ENCODE measurements at places on chromosomes 6 and 20. TPM values are rescaled to one million over a fixed set of nuclear protein-coding genes. Genes with fewer than 3 reads are reported as not detected.

The ERVFRD-1 gene
- not detected for total RNA-seq

The ZSWIM3 gene
- 3.6 TPM for total RNA-seq

The RREB1 gene
- total RNA-seq, result 30.7 TPM

The SLC17A2 gene
- total RNA-seq, result not detected

The BTNL2 gene
- total RNA-seq, result not detected

The SPDEF gene
- total RNA-seq, result 1.6 TPM

The EDEM2 gene
- 34.7 TPM for total RNA-seq

The PPP1R14C gene
- not detected for total RNA-seq

The PDE7B gene
- 0.03 TPM for total RNA-seq

The ID4 gene
- 0.10 TPM for total RNA-seq

The CCN6 gene
- 3.0 TPM for total RNA-seq

The TRERF1 gene
- 30.6 TPM for total RNA-seq

The GPX5 gene
- not detected for total RNA-seq

The TTBK1 gene
- total RNA-seq, result 0.10 TPM

DNA sequence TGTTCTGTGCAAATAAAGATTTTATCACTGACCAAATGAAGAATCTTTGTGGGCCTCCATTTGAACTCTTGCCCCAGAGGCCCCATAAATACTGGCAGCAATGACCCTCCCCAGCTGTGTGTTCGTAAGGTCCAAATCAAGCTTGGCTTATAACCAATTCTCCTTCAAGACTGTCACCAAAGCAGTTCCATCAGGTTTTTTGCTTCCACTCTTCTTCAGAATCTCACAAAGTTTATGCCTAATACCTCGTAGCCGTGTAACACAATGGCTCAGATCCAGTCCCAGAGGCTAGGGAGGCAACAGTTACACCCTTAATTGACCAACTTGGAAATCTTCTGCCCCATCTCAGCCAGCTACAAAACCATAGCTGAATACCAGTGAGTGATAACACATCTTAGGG is 120.5 kb downstream of the HIVEP2 start:
- DNase-seq, result no peak
- H3K4me1 ChIP-seq, result peaks cover 13% of the 10 kb centered on the region
- H3K4me3 ChIP-seq, result no peak overlapping the region
- H3K36me3 ChIP-seq, result no peaks in the 10 kb centered on the region
- H3K27ac ChIP-seq, result no peak overlapping the region

DNA sequence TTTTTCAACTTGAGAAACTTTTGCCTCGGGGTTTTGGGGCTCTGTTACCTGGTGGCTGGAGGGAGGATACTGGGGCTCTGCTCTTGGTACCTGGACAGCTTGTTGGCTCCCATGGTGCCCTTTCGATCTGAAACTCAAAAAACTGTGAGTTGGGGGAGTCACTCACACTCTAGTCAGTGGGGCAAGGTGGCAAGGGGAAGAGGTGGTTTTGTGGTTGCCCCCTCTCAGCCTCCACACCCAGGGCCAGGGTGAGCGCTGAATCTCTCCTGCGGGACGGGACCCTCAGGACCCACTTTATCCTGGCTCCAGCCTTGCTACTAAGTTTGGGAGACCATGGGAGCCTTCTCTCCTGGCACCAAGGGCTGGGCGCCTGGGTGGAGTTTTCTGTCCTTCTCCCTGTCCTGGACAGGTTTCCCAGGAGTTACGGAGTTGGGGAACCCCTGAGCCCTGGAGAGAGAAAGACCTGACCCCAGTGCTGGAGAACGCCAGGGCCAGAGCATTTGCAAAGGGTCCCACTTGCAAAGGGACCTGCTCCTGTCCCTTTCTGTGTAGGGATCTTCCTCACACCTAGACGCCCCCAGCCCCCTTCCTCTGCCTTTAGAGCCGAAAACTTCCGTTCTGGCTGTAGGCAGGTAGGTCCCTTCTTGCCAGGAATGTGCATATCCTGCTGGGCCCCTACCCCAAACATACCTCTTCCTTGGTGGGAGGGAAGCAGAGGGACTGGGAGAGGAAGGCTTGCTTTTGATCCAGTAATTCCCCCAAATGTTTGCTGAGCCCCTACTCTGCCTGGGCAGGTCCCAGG is 2.9 kb downstream of the FOXP4 start:
- no peak overlapping the region for H3K4me3 ChIP-seq
- no peak for DNase-seq
- no peaks in the 10 kb centered on the region for H3K4me1 ChIP-seq
- no peaks in the 10 kb centered on the region for H3K36me3 ChIP-seq

DNA sequence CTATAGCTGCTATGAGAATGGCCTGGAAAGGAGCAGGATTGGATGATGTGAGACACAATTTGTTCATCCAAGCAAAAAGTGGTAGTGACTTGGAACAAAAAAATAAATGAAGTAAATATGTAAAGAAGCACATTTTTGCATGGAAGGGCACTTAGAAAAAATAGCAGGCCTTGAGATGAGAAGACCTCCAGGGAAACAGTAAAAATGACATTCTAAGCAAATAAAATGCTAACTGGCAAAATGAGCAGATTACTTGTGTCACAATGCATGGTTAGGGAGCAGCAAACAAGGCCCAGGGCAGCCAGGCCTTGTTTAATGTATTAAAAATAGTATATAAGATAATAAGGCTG is 19.8 kb upstream of the COX7A2 start:
- H3K4me3 ChIP-seq, result no peak overlapping the region
- no peaks in the 10 kb centered on the region for H3K27me3 ChIP-seq
- no peak overlapping the region for H3K27ac ChIP-seq
- peaks cover 6% of the 10 kb centered on the region for H3K36me3 ChIP-seq

- peaks cover 21% of the 10 kb centered on the region for H3K36me3 ChIP-seq
- H3K27ac ChIP-seq, result no peak overlapping the region
- H3K27me3 ChIP-seq, result no peaks in the 10 kb centered on the region
- H3K4me3 ChIP-seq, result no peak overlapping the region
- H3K4me1 ChIP-seq, result no peaks in the 10 kb centered on the region
These were observed 59.8 kb downstream of the IGF2R start for GRCh38 chr6:160028487-160029275.

- no peaks in the 10 kb centered on the region for H3K4me1 ChIP-seq
- peaks cover 33% of the 10 kb centered on the region for H3K27me3 ChIP-seq
- H3K27ac ChIP-seq, result no peak overlapping the region
- no peak overlapping the region for H3K4me3 ChIP-seq
- H3K36me3 ChIP-seq, result no peaks in the 10 kb centered on the region
These were observed 79.0 kb downstream of the RNASET2 start for GRCh38 chr6:166877349-166877748.

- no peak overlapping the region for H3K4me3 ChIP-seq
- DNase-seq, result no peak
- H3K4me1 ChIP-seq, result no peaks in the 10 kb centered on the region
- no peaks in the 10 kb centered on the region for H3K36me3 ChIP-seq
- H3K27me3 ChIP-seq, result no peaks in the 10 kb centered on the region
These were observed 26.9 kb downstream of the NRN1 start for GRCh38 chr6:5979650-5980420.

GRCh38 chr6:121578216-121578615 is 142.8 kb downstream of the GJA1 start:
- H3K27ac ChIP-seq, result no peak overlapping the region
- no peaks in the 10 kb centered on the region for H3K36me3 ChIP-seq
- H3K4me3 ChIP-seq, result no peak overlapping the region
- DNase-seq, result no peak
- H3K27me3 ChIP-seq, result no peaks in the 10 kb centered on the region
- no peaks in the 10 kb centered on the region for H3K4me1 ChIP-seq

GRCh38 chr20:13934992-13935894 is 55.2 kb downstream of the SEL1L2 start:
- H3K36me3 ChIP-seq, result no peaks in the 10 kb centered on the region
- H3K4me1 ChIP-seq, result no peaks in the 10 kb centered on the region
- no peak overlapping the region for H3K4me3 ChIP-seq
- H3K27ac ChIP-seq, result no peak overlapping the region
- no peak for DNase-seq

- H3K27me3 ChIP-seq, result peaks cover 2% of the 10 kb centered on the region
- no peaks in the 10 kb centered on the region for H3K36me3 ChIP-seq
- H3K4me1 ChIP-seq, result no peaks in the 10 kb centered on the region
- H3K4me3 ChIP-seq, result no peak overlapping the region
- no peak for DNase-seq
- H3K27ac ChIP-seq, result no peak overlapping the region
These were observed 181.7 kb upstream of the ARID1B start for GRCh38 chr6:156595476-156595875.

DNA sequence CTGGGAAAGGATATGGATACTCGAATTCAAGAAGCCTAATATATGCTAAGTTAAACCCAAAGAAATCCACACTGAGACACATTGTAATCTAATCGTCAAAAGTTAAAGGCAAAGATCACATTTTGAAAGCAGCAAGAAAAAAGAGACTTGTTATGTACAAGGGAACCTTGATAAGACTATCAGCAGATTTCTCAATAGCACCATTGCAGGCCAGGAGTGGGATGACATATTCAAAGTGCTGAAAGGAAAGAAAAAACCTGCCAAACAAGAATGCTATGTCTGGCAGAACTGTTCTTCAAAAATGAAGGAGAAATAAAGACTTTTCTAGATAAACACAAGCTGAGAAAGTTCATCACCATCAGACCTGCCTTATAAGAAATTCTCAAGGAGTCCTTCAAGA is 75.2 kb downstream of the COL21A1 start:
- no peaks in the 10 kb centered on the region for H3K27me3 ChIP-seq
- H3K36me3 ChIP-seq, result no peaks in the 10 kb centered on the region
- H3K4me3 ChIP-seq, result no peak overlapping the region
- H3K4me1 ChIP-seq, result no peaks in the 10 kb centered on the region
- H3K27ac ChIP-seq, result no peak overlapping the region
- no peak for DNase-seq

DNA sequence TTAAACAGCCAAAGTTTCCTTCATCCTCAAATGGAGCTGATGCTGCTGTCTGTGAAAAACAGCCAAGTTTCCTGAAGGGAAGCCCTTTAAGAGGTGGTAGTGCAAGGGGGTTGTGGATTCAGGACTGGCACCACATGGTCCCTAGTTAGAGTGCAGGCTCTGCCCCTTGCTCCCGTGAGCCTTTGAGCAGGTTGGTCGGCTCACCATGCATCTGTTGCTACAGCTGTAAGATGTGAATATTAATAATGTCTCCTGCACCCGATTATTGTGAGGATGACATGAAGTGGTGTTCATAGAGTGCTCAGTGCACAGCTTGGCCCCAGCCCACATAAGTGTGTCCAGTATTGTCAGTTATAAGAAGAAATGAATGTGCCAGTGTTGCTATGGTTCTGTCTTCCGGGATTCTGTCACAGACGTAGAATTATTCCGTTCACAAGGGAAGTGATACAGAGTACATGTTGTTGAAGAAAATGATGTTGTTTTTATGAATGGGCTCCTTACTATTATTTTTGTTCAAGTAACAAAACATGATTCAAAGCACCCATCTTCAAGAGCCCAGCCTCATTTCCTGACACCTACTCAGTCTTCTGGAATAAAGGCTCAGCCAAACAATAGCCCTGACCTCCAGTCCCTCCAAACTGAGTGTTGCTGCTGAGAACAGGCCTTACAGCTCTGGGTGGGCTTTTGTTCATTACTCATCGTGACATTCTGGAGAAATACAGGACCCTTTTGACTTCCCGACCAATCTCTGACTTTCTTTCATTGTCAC is 2.9 kb upstream of the PKIG start:
- peaks cover 57% of the 10 kb centered on the region for H3K4me1 ChIP-seq
- no peak overlapping the region for H3K4me3 ChIP-seq
- no peaks in the 10 kb centered on the region for H3K27me3 ChIP-seq
- H3K36me3 ChIP-seq, result no peaks in the 10 kb centered on the region
- peak overlapping the region; percentile 57 for H3K27ac ChIP-seq

- H3K4me3 ChIP-seq, result no peak overlapping the region
- peaks cover 8% of the 10 kb centered on the region for H3K4me1 ChIP-seq
- H3K27me3 ChIP-seq, result no peaks in the 10 kb centered on the region
- 0 out of 2 replicates have a peak, but pooled peaks cover 5% of the 10 kb centered on the region for H3K36me3 ChIP-seq
These were observed 9.8 kb downstream of the SLC17A5 start for GRCh38 chr6:73644030-73644429.

DNA sequence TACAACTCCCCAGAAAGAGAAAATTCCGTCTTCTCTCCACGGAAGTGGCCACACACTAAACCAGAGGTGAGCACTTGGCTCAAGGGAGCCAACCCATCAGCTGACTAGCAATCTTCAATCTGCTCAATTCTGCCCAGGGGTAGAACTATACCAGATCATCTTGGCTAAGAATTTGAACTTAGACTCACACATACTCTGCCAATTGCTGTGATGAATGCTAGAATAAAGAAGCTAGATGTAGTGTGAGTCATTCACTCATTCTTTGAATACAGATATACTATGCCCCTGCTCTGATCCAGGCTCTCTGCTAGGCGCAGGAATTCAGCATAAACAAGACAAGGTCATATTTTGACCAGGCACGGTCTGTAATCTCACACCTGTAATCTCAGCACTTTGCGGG is 147.9 kb upstream of the SHLD1 start:
- H3K36me3 ChIP-seq, result no peaks in the 10 kb centered on the region
- no peak overlapping the region for H3K27ac ChIP-seq
- no peaks in the 10 kb centered on the region for H3K4me1 ChIP-seq
- DNase-seq, result no peak
- H3K27me3 ChIP-seq, result no peaks in the 10 kb centered on the region

DNA sequence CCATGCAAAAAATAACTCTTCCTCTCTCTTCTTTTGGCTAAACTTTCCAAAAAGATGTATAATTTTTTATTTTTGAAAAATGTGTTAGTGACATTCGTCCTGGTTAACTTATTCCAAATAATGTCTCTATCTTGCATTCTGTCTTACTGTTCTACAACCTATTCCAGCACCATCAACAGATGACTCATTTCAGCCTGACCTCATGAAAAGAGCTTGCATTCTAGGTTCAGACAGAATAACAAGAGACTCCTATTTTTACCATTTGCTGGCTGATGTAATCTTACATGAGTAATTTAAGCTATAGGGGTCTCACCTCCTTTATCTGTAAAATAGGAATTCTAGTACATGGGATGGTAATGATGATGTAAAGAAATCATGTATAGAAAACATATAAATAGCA is 109.0 kb downstream of the FUT9 start:
- H3K27ac ChIP-seq, result no peak overlapping the region
- H3K4me1 ChIP-seq, result no peaks in the 10 kb centered on the region
- H3K27me3 ChIP-seq, result no peaks in the 10 kb centered on the region
- H3K4me3 ChIP-seq, result no peak overlapping the region
- no peak for DNase-seq

DNA sequence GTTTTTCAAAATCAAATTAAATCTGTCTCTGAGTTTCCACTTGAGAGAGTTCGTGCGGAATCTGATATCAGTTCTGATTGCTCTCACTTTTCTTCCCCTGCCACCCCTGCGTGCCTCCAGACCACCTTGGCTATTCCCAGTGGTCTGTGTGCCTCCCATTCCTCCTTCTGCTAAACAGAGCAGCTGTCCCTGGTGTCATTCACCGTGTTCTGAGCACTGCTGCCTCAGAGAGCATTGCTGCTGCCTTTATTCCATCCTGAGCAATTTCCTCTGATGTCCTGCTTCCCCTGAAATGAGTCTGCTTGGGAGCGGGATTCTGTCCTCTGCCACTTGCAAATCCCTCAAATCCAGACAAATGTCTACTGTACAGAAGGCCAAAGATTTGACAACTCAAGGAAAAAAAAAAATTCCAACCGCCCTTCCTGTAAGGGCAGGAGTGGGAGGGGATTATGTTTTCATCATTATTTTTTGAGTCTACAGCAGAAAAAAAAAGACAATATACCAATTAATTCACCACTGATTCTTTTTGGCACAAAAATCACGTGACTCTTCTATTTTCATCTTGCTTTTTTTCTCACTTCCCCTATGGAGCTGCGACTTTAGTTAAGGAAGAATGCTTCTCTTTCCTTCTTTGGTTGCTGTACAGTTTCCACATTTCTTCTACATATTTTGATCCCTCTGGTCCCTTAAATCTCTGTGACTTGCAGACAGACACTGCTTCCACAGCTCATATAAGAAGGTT is 833.0 kb downstream of the EPHA7 start:
- DNase-seq, result no peak
- no peaks in the 10 kb centered on the region for H3K4me1 ChIP-seq
- H3K36me3 ChIP-seq, result no peaks in the 10 kb centered on the region
- H3K27me3 ChIP-seq, result no peaks in the 10 kb centered on the region
- H3K4me3 ChIP-seq, result no peak overlapping the region

Data from Panc1 (cell line).